ENCODE measurements at places on chromosomes 16 and 17. TPM values are rescaled to one million over a fixed set of nuclear protein-coding genes. Genes with fewer than 3 reads are reported as not detected.

ZG16 gene
- total RNA-seq = not detected

CCT6B gene
- total RNA-seq = 2.5 TPM

CCL17 gene
- not detected for total RNA-seq

NAGS gene
- 0.93 TPM for total RNA-seq

ENO3 gene
- 10.6 TPM for total RNA-seq

AURKB gene
- 186 TPM for total RNA-seq

KRTAP3-2 gene
- not detected for total RNA-seq

HID1 gene
- total RNA-seq = 11.8 TPM

PRDM7 gene
- not detected for total RNA-seq

PRRT2 gene
- 18.6 TPM for total RNA-seq

KRT16 gene
- total RNA-seq = not detected

SSTR5 gene
- not detected for total RNA-seq

TTYH2 gene
- 3.0 TPM for total RNA-seq

ITGA3 gene
- 4.8 TPM for total RNA-seq

BEAN1 gene
- total RNA-seq = 1.5 TPM

KRTAP4-9 gene
- not detected for total RNA-seq

GNG13 gene
- total RNA-seq = not detected

SPNS2 gene
- total RNA-seq = 3.8 TPM

CHST6 gene
- 22.4 TPM for total RNA-seq

WWOX gene
- total RNA-seq = 30.5 TPM

CKLF gene
- 48.8 TPM for total RNA-seq

TLCD3B gene
- total RNA-seq = 15.3 TPM

TM4SF5 gene
- not detected for total RNA-seq

KREMEN2 gene
- total RNA-seq = 1.0 TPM

CFAP119 gene
- 18.5 TPM for total RNA-seq

TEX14 gene
- total RNA-seq = 0.48 TPM
